ENCODE measurements at places on chromosomes 7 and 10.
A peak's percentile ranks its signal among the peaks of the same experiment; 100 is the strongest.

DNA sequence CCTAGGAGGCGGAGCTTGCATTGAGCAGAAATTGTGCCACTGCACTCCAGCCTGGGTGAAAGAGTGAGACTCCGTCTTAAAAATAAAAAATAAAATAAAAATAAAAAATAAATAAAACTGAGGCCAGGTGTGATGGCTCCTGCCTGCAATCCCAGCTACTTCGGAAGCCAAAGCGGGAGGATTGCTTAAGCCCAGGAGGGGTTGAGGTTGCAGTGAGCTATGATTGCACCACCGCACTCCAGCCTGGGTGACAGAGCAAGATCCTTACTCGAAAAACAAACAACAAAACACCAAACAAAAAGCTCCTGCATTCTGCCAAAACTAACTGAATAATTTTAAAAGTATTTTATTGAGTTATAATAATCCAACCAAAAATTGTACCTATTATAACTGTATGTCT lies 36.2 kb downstream of the AGAP4 start:
- DNase-seq: no peak

DNA sequence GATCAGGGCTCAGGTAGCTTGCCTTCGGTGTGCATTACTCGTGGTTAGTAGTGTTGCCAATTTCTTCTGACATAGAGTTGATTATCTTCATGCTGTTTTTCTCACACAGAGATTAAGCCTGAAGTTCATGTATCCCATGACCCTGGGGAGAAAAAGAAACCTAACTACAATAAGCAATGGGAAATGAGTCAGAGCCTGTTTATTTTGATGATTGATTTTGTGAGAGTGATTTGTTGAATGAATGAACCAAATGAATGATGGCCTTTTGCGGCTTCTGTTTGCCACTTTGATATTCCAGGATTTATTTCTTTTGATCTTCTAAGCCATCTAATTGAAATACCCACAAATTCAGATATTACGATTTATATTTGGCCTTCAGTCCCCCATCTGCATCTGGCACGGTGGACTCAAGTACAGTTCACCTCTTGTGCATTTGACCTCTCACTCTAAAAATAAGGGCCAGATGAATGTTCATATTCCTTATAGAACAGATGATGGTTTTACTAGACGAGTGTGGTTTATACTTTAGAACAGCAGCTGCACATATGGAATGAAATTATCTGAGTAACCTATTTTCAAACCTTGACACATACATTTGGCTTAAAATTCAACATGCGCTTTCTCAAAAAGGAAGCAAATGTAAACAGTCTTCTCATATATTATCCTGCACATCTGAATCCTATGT lies 110.7 kb downstream of the PLCE1 start:
- DNase-seq: no peak

- no peak for DNase-seq
Measured at GRCh38 chr10:33109384-33109783, 151.4 kb upstream of the ITGB1 start.

GRCh38 chr10:12130237-12130872 lies 878 bp downstream of the SEC61A2 start:
- peak; percentile 55 for DNase-seq

DNA sequence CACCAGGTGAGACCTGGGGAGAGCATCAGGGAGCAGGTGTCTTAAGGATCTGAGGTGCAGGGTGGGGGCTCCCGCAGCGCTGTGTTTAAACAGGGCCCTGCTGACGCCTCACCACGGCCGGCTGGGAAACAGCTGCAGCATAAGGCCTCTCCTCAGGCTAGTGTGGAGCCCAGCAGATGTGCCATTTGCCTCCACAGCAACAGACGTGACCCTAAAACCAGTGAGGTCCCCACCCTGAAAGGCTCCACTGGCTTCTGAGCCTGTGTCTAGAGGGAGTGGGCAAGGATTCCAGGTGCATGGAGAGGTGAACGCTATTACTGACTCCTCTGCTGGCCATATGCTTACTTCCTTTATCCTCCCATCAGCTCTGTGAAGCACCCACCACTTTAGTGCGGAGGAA lies 47.8 kb downstream of the SYPL1 start:
- no peak for DNase-seq

DNA sequence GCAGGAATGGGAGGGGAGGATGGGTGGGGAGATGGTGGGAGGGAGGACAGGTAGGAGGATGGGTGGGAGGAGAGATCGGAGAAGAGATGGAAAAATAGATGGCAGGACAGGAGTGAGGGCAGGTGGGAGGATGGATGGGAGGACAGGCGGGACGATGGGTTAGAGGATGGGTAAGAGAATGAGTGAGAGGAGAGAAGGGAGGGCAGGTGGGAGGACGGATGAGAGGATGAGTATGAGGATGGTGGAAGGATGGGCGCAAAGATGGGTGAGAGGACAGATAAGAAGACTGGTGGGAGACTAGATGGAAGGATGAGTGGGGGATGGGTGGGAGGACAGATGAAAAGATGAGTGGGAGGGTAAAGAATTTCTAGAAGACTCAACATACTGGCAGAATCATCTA lies 438.6 kb downstream of the PLXNA4 start:
- no peak for DNase-seq

GRCh38 chr7:119959811-119960210 lies 313.2 kb upstream of the KCND2 start:
- DNase-seq: no peak

- no peak for DNase-seq
Measured at GRCh38 chr7:85713171-85713570, 526.3 kb upstream of the SEMA3D start.

DNA sequence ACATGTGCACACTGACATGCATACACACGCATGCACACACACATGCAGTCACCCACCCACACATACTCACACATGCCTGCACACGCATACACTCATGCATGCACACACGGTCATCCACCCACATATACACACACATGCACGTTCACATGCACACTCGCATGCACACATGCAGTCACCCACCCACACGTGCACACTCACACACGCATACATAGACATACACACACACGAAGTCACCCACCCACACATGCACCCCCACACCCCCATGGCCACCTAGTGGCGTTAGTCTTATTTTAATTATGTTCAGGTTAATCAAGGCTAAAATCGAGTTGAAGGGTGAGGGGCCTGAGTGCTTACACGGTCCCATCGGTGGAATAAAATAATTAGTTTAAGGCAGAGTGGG lies 96.8 kb downstream of the DNAJB6 start:
- no peak for DNase-seq

GRCh38 chr7:49294611-49295010 lies 370.3 kb downstream of the CDC14C start:
- DNase-seq: no peak

DNA sequence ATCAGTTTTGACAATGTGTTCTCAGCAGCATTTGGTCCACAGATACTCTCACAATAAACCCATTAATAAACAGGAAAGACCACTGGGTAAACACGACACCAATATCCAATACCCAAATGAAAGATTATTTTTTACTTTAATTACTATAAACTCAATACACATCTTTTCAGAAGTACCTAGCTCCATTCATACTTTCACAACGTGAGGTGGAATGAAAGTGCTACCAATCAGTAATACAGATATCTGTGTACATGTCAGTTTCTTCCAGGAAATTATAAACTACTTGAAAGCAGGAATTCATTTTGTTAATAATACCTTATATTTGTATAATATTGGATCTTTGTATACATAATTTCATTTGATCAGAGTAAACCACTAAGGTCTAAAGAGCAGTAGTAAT lies 11.9 kb downstream of the CDK6 start:
- no peak for DNase-seq

GRCh38 chr10:71201849-71202248 lies 10.5 kb upstream of the UNC5B start:
- no peak for DNase-seq

DNA sequence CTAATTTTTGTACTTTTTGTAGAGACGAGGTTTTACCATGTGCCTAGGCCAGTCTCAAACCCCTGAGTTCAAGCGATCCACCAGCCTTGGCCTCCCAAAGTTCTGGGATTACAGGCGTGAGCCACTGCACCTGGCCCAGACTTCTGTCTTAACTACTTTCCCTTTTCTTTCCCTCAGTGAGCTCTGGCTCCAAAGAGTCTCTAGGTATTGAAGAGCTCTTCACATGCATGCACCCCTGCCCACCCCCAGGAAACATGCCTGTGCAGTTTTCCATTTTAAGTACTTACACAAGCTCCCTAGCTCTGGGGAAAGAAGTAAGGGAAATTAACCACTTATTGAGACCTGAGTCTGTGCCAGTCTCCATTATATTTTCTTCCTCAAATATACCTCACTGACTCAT lies 2.0 kb downstream of the MYOZ1 start:
- no peak for DNase-seq

- DNase-seq: peak; percentile 78
Measured at GRCh38 chr10:101602761-101603398, 14.8 kb downstream of the DPCD start.

DNA sequence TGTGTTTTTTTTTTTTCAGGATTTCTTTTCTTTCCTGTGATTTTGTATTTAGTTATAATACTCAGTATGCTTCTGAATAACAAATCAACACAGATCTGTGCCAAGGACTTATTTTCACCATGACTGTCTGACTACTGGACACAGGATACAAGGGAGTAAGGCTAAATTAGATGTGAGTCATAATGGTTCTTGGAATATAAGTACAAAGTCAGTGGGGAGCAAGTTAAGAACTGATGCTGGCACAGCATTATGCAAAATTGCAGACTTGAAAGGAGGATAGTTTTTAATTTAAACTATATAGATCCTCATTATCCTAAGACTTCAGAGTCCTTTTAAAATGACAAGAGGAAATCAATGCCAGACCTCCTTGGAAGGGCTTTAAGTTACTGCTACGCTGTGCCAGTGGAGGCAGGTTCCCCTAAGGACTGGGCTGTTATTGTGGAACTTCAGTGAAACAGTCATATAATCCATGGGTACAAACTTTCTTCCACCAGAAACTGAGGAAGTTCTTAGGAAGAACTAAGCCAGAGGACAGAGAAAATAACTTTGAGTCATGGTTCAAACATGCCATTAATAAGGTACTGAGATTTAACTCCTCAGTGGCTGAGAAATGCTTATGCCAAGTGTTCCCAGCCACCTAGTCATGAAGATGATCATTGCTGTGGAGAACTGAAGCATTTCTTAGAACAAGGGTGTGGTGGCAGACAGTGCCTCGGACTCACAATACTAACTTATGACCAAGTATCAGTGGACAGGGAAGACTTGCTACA lies 531.2 kb downstream of the HTR7 start:
- no peak for DNase-seq

GRCh38 chr10:69044546-69044945 lies 43.4 kb upstream of the SRGN start:
- DNase-seq: peak; percentile 54

DNA sequence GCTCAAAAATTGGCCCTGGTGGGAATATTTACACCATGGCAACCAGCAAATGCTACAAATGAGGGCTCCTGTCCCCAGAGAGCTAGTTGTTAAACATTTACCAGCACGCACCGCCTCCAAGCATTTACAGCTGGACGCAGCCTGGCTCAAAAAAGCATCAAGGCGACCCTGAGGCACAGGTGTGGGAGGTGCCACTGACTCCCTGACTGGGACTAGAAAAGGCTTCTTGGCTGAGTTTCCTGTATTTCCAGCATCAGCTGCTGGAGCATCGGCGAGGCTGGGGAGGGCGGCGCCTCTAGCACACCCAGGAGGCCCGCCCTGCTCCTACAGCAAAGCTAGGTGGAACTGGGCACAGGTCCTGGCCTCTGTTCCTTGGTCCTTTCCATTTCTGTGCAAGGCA lies 43.5 kb upstream of the ZRANB1 start:
- DNase-seq: no peak

DNA sequence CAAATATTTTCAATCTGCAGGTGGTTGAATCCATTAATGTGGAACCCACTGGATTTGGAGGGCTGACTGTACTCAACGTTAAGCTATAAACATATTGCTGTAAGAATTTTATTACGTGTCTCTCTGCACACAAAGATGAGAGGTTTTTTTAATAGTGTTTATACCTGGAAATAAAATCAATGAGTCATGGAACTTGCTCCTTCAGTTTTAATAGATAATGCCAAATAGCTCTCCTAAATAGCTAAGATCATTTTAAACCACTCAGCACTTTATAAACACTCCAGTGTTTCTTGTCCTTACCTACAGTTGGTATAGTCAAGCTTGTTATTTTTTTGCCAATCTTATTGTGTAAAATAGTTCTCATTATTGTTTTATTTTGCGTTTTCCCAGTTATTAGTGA lies 455.6 kb upstream of the FZD8 start:
- DNase-seq: no peak

DNA sequence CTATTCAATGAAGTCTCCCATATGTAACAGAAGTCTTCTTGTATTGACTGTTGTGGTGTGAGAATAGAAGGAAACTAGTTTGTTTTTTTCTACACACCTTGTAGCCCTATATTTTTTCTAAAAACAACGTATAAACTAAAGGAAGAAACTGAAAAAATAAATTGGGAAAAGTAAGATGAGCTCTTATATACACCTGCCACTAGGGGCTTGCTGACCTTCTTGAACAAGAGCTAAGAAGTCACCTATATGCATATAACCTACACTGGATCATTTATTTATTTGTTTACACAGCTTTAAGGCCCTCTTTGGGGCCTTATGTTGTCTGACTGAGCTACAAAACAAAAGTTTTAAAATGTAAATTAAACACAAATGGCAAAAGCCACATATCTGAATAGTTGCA lies 383.0 kb downstream of the HPSE2 start:
- DNase-seq: no peak

DNA sequence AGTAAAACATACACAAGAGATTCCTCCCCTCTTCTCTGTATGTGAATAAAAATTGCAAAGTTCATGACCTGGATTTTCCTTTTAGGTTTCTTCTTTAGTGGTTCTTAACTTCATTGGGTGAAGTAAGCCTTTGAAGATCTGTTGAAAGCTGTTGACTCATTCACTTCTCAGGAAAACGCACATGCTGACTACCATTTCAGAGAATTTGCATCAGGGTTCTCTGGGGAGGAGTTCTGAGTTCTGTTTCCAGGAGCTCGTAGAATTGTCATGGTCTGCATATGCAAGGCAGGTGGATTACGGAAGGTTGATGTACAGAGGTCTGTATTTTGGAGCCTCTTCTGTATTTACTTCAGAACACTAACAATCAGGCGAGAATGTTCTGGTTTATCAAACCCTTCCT lies 962 bp upstream of the SLC26A4 start:
- DNase-seq: peak; percentile 56

All from suppressor macrophage treated with lipopolysaccharide for 4 hours (primary cell).